Stimulated activated CD8-positive, alpha-beta memory T cell treated with anti-CD3 and anti-CD28 coated beads, Interleukin-15, amount 100 ng/mL, for 4 hours (primary cell): ENCODE measurements at places on chromosomes 3 and 15.

- DNase-seq = no peak
Measured at GRCh38 chr3:158696618-158697017, 24.2 kb upstream of the LXN start.

DNA sequence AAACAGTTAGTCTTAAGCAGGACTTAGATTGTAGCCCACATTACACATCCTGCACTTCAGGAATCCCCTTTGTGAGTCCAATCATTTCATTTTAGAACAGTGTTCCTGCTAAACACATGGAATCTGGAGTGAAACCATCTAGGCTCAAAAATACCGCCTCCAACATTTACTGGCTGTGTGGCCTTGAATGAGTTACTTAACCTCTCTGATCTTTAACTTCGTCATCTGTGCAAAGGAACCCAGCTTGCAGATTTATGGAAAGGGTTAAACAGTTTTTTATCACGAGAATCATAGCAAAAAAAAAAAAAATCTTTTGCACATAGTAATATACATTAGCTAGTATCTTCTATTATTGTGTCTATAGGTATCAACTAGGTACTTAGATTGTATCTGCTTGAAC is 8.0 kb upstream of the LRTM1 start:
- DNase-seq = no peak

DNA sequence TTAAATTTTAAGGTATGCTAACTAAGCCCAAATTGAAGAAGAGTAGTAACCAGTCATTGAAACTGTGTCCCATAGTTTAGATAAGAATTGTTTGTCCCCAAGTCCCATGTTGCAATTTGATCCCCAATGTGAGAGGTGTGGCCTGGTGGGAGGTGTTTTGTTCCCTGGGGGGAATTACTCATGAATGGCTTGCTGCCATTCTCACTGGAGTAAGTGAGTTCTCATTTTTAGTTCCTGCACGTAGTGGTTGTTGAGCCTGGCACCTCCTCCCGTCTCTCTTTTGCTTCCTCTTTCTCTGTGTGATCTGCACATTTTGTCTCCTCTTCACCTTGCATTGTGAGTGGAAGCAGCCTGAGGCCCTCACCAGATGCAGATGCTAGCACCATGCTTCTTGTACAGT is 1271.0 kb downstream of the NSUN3 start:
- DNase-seq = no peak

- DNase-seq = no peak
Measured at GRCh38 chr15:76903251-76903681, 1.9 kb downstream of the SCAPER start.

GRCh38 chr15:47027322-47027946 is 689.9 kb upstream of the SEMA6D start:
- DNase-seq = no peak
